Fibroblast of skin of left quadriceps (primary cell): ENCODE measurements at places on chromosomes 2 and 18.

DNA sequence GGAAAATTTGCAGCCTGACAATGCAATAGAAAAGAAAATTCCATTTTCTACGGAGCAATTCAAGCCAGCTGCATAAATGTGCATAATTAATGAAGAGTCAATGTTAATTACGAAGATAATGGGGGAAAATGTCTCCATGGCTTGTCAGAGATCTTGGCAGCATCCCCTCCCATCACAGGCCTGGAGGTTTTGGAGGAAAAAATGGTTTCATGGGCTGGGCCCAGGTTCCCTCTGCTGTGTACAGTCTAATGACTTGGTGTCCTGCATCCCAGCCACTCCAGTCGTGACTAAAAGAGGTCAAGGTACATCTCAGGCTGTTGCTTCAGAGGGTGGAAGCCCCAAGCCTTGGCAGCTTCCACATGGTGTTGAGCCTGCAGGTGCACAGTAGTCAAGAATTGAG is 779.7 kb downstream of the DCDC2C start:
- DNase-seq: no peak

DNA sequence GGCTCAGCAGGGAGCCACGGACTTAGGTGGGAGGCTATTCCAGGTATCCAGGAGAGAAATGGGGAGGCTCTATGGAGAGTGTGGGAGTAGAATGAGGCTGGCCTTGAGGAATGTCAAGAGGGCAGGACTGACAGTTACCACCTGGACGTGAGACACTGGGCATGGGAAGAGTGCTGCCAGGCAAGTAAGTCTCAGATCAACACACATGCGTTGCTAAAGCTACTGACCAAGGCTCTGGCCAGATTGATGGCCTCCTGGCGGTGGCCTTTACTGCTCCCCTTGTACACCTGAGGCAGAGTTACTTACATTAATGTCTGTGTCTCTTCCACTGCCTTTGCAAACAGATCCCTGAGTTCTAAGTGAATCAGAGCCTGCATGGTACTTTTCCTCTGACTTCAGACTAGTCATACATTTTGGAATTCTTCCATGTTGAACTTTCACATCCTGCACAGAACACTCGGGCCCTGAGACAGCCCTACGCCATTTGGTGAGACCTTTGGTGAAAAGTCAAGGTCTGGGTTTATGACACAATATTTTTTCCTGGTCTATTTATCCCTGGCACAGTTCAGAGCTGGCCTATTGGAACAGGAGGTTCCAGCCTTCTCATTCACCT is 398.8 kb upstream of the TRIB2 start:
- DNase-seq: peak; percentile 73

DNA sequence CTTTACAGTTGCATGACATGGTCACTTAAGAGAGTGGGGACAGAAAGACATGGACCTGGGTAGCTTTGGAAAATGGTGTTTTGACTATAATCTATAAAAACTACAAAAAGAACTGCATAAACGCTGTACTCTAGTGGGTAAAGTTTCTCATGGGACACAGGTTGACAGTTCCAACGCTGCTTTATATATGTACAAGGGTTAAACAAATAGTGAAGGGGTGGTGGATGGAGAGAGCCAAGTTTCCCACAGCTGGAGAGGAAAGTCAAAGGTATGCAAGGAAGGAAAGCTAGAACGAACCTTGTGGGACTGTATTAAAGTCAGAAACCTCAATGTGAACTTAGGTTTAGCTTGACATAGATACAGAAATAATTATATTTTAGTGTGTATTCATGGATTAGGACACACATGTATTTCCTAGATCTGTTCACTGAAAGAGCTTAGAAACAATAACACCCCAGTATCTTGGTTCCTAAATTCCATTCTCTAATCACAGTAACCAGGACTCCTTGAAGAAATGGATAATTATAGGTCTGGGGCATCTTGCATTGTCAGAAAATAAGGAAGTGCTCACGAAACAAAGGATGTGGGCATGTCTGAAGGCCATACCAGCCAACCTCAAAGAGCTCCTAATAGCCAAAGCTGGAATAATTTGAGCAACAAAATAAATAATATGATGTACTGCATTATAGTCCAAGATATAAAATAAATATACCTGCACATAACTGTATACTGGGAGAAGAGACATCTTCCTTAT is 28.8 kb downstream of the TANC1 start:
- no peak for DNase-seq

- DNase-seq: no peak
These were observed 58.6 kb downstream of the ADCYAP1 start for GRCh38 chr18:963276-963675.

GRCh38 chr2:234705108-234705507 is 208.2 kb upstream of the ARL4C start:
- DNase-seq: no peak

GRCh38 chr2:124258140-124258880 is 233.2 kb downstream of the CNTNAP5 start:
- DNase-seq: peak; percentile 55

DNA sequence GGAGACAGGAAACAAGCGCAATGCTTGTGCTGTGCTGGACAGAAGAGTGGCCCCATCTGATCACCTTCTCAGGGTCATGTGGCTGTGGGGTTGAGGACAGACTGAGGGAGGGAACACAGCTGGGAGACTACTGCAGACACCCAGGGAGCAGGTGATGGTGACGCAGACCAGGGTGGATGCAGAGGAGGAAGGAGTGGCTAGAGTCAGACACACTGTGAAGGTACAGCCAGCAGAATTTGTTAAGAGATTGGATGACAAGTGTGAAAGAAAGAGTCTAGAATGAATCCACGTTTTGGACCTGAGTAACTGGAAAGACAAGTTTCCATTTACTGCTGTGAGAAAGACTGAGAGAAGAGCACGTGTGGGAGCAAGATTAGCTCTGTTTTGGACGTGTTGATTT is 15.9 kb upstream of the POMC start:
- no peak for DNase-seq

GRCh38 chr2:78984386-78984785 is 41.1 kb upstream of the REG3G start:
- no peak for DNase-seq

GRCh38 chr2:207296265-207296948 is 130.7 kb upstream of the KLF7 start:
- DNase-seq: no peak

DNA sequence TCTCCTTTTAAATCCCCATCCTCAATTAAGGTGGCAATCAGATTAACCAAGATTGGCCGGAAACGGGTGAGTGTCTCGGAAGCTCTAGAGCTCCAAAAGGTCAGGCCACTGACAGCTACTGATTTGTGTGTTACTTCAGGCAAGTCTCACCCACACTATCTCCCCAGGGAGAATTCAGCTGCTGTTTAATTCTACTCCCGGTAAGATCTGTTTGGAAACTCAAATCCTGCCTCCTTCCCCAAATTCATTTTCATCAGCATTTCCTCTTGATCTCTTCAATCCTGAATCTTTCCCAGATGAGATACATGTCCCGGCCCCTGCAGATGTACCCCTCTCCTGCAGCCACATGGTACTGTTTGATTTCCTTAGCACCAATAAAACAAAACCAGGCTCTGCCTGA is 34.9 kb downstream of the EFR3B start:
- peak; percentile 9 for DNase-seq

GRCh38 chr2:217977840-217978535 is 24.8 kb downstream of the TNS1 start:
- no peak for DNase-seq

DNA sequence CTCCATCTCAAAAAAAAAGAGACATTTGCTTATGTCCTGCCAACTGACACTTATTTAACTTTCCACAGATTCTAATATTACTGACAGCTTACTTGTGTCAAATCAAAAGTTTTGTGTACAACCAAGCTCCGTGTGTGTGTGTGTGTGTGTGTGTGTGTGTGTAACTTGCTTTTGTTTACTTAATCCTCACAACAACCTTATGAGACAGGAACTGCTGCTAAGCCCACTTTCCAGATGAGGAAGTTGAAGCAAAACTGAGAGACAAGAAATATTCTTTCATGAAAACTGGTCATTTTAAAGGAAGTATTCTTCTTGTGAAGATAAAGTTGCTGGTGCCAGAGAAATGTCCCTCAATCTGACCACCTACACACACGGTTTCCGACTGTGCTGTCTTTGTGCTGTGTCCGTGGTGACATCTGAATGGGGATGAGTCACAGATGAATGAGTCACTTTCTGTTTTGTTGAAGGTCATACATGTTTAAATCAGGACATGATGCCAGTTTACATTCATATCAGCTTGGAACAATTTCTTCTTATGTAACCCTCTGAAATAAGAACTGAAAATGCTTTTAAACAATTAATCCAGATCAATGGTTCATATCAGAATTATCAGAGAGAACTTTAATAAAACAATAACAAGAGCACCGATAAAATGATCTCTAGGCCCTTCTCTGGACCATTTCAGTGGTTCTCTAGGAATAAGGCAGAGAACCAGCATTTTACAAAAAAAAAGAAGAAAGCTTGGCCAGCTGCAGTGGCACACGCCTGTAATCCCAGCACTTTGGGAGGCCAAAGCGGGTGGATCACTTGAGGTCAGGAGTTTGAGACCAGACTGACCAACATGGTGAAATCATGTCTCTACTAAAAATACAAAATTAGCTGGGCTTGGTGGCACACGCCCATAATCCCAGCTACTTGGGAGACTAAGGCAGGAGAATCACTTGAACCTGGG is 95.5 kb downstream of the THNSL2 start:
- no peak for DNase-seq

DNA sequence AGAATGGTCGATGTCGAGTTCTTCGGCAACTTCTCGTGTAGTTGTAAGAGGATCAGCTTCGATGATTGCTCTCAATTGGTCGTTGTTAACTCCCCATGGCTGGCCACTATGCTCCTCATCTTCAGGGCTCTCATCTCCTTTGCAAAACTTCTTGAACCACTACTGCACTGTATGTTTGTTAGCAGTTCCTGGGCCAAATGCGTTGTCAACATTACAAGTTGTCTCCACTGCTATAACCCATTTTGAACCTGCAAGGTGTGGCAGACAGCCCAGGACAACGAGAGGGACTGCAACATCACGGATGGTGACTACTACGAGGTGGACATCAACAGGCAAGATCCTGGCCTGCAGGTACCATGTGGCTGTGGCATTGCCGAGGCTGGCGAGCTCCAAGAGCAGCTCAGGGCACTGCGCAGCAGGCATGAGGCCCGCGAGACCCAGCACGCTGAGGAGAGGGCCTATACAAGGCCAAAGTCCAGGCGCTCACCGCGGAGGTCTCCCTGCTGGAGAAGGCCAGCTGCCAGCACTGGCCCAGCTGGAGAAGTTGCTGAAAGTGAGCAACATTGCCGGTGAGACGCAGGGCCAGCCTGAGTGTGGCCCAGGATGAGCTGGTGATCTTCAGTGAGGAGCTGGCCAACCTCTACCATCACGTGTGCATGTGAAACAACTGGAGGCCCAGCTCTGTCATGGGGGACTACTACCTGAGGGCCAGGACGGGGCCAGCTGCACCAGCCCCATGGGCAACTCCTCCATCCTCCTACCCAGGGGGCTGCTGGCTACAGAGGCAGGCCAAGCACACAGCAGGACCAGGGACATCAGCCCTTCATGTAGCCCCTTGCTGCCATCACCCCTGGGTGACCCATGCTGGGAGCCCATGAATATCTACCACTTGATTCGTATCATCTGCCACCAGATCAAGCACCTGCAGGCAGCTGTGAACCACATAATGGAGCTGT is 20.2 kb downstream of the CLK1 start:
- no peak for DNase-seq

- no peak for DNase-seq
These were observed 83.6 kb upstream of the LCLAT1 start for GRCh38 chr2:30363406-30363805.

- no peak for DNase-seq
These were observed 679 bp downstream of the CLK1 start for GRCh38 chr2:200863782-200864175.

- no peak for DNase-seq
These were observed 79.3 kb upstream of the POU3F3 start for GRCh38 chr2:104774631-104775030.

DNA sequence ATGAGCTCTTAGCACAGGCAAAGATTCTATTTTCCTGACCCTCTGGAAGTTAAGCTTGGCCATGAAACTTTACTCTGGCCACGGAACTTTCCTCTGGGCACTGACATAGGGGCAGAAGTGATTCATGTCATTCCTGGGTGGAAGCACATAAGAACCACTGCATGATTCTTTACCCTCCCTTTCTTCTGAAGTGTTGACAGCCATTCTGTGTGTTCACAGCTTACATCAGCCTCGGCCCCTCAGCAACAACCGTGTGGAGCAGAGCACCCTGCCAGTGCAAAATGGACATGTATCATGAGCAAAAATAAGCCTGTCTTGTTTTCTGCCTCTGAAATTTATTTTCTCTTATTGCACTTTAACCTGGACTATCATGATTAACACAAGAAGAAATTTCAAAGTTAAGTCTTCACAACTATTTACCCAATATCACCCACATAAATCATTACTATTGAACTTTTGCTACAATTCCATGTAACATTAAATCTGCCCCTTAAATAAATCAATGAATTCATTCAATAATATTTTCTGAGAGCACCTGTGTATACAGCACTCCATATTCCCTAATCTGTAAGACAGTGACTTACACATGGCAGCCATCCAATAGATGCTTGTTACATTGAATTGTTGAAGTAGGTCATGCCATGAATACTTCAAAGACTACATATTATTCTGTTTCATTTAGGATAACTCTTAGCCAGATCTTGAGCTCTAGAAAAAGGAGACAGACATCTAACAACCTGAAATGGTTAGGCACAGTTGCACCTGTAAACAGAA is 531.9 kb downstream of the IRS1 start:
- DNase-seq: no peak
